ENCODE measurements at places on chromosomes 3 and 15.

DNA sequence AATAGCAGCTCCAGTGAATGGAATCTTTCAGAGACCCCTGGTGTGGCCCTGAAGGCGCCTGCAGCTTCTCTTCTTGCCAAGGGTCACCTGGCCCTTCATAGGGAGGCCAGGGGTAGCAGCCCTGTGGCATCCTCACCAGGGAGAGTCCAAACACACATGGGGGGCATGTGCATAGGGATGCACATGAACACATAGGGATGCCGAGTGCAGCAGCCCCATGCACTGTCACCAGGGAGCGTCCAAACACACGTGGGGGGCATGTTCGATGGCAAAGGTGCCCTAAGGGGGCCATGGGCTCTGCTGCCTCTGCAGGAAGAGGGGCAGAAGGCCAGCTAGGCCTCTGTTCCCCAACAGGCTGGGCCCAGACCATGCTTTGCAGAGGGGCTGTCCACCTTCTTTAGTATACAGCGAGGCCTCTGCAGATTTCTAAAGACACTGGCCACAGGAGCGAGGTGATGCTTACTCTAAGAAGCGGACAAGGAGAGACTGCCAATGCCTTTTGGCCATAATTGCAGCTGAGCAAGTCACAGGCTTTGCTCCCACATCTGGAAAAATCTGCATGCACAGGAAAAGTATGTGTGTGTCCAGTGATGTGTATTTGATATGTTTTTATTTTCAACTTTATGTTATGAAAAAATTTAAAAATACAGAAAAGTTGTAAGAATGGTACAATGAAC lies 21.0 kb downstream of the ANAPC13 start:
- DNase-seq = no peak

DNA sequence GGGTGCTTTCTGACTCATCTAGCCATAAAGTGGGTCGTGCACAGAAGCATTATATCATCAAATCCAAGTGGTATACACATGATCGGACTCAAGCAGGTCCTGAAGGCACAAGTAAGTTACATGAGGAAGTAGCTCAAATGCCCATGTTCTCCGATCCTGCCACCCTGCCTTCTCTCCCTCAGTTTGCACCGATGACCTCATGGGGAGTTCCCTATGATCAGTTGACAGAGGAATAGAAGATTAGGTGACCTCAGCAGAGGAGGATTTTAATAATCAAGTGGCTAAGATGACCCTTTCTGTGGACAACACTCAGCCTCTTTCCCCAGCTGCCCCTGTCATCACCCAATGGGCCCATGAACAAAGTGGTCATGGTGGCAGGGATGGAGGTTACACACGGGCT lies 149.5 kb downstream of the TBC1D5 start:
- no peak for DNase-seq

GRCh38 chr15:100559330-100559729 lies 30.6 kb upstream of the CERS3 start:
- DNase-seq = no peak

- DNase-seq = no peak
These were observed 18.3 kb downstream of the MYL3 start for GRCh38 chr3:46844881-46845312.

DNA sequence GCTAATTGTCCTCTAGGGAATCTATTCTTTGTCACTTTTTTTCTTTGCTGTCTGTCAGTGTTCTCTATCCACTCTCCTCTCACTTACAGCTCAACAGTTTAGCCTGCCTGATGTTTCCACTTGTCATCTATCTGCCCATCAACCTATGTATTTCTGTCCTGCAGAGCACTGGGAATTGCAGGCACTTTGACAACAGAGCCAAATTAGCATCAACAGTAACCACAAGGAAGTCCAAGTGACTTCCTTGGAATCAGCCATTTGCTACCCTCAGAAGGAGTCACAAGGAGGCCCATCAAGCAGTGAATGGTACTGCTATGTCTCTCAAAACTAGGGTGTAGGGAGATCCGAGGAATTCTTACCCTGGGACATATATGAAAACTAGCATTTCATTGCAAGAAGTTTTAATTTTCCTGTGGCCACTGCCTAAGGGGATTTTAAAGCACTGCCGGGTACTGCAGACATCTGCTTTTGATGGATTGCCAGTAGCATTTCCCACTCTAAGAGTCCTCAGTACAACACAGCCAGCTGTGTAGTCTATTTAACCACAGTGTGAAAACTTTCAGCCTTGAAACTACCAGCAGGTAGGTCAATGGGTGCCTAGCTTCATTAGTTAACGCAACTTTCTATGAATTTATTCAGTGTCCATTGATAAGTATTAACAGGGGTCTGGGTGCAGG lies 898.8 kb downstream of the NTRK3 start:
- no peak for DNase-seq

DNA sequence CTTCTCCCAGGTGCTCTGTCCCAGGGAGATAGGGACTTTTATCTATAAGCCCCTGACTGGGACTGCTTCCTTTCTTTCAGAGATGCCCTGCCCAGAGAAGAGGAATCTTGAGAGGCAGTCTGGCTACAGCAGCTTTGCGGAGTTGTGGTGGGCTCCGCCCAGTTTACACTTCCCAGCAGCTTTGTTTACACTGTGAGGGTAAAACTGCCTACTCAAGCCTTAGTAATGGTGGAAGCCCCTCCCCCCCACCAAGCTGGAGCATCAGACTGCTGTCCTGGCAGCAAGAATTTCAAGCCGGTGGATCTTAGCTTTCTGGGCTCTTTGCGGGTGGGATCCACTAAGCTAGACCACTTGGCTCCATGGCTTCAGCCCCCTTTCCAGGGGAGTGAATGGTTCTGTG lies 253.8 kb upstream of the ARL6 start:
- DNase-seq = no peak

DNA sequence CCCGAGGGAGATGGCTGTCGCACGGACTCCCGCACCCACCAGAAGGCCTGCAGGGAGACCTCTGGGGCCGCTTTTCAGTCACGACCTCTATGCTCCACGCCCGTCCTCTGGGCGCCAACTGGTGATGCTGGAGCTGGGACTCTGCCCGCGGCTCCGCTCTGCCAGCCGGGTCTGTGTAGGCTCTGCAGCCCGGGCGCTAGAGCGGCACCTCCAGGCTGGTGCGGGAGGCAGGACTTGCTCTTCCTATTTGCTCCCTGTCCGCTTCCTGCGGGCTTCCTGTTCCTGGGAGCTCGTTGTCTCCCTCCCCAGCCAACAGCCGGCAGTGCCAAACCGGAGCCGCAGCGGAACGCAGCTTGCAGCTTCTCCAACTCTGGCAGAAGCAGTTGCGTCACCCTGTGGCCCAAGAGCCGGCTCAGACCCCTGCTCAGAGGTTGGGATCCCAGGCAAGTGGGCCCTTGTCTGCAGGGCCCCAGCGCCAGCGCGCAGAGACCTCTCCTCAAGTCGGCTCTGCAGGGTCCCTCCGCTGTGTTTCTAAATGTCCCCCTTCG lies 285.9 kb downstream of the XXYLT1 start:
- no peak for DNase-seq

DNA sequence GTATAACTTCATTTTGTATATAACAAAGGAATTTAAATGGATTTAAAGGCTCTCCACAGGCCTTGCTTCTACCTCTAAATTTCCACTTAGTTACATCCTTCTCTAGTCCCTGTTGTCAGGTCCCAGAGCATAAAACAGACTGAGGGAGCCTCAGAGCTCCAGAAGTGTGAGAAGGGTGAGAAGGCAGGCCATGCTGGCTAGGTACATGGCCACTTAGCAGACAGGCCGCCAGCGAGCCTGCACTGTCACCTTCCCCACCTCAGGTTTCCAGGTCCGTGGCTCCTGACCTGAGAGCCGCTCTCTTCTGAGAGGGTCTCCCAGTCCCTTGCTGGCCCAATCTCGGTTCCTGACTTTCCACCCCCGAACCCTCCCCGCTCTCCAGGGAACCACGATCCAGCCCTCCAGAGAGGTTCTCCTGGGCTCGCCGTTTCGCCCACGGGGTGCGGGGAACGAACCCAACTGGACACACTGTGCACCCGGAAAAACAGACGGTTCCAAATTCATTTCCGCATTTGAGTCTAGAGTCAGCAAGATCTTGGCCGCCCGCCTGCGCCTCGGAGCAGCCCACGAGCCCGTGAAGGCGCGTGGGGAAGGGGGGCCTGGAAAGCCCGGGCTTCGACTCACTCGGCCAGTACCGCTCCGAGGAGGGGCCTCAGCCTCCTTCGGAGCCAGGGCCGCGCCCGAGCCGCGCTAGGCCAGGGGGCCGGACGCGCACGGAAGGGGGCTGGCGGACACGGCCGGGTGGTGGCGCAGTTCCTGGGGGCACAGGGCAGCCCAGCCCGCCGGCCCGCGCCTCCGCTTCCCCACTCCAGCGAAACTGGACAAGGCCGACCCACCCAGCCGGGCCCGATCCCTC lies 16.7 kb upstream of the SOX2 start:
- DNase-seq = no peak

- DNase-seq = no peak
These were observed 102.9 kb downstream of the PLCH1 start for GRCh38 chr3:155641956-155642355.

DNA sequence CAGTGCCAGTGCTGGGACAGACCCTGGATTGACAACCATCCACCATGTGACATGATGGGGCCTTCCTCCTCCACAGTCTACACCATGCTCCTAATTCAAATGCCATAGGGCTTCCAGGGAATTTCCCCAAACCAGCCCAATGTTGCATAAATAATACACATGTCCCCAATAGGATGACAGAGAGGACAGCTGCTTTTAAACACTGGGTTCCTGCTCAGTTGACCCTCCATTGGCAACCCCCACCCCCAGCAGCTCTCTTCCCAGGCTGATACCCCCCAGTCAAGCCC lies 28.3 kb upstream of the ATP2B2 start:
- DNase-seq = no peak

Data from stimulated activated naive CD8-positive, alpha-beta T cell treated with anti-CD3 and anti-CD28 coated beads, Interleukin-15, Interleukin-2, amounts not matched to agents 100 U/mL and 50 U/mL, for 24 hours (primary cell).